ENCODE measurements at places on chromosomes 4 and X. TPM values are rescaled to one million over a fixed set of nuclear protein-coding genes. Genes with fewer than 3 reads are reported as not detected.

- DNase-seq, result no peak
These were observed 38.5 kb upstream of the BMP15 start for GRCh38 chrX:50871922-50872453.

The EFHC2 gene
- total RNA-seq, result 2.9 TPM

The UGT2B11 gene
- not detected for total RNA-seq

- DNase-seq, result no peak
These were observed 17.3 kb upstream of the C1GALT1C1 start for GRCh38 chrX:120647127-120647526.

The MBTPS2 gene
- 9.0 TPM for total RNA-seq

DNA sequence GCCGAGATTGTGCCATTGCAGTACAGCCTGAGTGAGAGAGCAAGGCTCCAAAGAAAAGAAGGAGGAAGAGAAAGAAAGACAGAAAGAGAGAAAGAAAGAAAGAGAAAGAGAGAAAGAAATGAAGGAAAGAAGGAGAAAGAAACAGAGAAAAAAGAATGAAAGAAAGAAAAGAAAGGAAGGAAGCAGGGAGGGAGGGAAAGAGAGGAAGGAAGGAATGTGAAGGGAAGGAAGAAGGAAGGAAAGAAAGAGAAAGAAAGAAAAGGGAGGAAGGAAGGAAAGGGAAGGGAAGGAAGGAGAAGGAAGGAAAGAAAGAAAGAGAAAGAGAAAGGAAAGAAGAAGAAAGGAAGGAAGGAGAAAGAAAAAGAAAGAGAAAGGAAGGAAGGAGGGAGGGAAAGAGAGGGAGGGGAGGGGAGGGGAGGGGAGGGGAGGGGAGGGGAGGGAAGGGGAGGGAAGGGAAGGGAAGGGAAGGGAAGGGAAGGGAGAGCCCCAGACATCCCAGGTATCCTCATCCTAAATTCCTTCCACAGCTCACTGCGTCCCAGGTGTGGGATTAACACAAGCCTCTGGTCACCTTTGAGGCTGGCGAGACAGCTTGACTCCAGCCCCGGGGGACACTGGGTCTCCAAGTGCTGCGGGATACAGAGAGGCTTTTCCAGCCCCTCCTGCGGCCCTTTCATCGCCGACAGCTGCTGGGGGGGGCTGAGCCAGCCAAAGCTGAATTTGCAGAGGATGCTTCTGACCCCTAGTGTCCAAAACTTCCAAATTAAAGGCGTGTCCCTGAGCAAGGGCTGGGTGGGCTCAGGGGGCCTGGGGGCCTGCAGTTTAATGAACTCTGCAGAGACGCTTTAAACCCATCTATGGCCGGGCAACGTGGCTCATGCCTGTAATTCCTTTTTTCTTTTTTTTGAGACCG lies 24.2 kb upstream of the CSF2RA start:
- DNase-seq, result peak; percentile 47

GRCh38 chr4:77203380-77204197 lies 46.6 kb downstream of the CCNG2 start:
- no peak for DNase-seq

The ZNF711 gene
- total RNA-seq, result 1.5 TPM

DNA sequence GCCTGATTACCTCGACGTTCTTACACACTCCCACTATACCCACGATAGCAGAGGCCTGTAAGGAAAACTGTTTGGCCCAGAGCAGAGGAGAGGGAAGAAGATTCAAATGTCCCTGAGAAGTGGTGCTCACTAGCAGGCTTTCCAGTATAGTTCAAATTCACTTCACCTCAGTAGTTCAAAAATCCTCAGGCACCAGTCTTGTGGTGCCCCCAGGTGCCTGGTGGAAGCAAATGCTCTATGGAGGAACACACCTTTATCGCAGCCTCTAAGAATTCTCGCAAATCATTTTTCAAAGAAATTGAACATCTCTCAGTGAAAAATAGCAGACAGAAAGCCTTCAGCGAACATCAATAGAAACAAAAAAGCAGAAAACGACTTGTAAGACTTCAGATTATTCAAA lies 12.2 kb upstream of the MTMR1 start:
- no peak for DNase-seq

DNA sequence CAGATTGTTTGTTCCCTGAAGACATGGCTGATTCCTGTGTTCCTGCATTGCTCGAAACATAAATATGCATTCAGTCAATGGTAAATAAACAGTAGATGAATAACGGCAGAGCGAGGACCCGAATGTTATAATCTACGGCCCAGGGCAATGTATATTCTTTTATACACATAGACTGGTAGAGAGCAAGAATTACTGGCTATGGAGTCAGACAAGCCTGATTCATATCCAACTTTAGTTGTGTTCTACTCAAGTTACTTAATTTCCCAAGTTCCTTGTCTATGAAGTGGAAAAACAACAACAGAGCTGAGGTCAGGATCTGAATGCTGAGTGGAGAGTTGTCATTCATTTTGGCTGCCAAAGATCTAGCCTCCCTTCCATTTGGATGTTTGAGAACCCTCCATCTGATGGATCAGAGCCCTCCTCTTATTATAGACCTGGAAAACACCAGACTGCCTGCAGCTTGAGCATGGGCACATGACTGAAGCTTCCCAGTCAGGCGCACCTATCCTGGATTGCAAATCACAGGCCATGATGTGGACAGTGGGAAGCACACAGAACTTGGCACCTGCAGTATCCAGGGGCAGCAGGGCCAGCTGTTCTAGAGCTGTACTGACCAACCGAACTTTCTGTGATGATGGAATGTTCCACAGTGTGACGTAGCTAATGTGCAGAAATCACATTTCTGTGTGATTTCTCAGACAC lies 80.1 kb downstream of the FAM184B start:
- no peak for DNase-seq

The NUDT10 gene
- 2.7 TPM for total RNA-seq

DNA sequence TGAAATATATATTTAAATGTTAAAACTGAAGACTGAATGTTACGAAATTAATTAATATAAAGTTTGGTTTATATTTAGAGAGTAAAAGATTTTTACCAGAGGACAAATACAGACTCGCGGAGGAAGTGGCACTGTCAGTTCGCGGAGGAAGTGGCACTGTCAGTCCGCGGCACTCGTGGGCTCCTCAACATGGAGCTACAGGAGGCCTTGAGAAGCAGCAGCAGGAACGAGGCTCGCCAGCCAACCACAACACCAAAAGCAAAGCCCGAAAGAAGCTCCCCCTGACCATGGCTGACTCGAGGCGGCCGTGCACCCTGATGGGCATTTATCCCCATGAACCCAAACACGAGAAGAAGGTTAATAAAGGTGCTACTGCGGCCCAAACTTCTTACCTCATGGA lies 125.3 kb upstream of the PABPC4L start:
- no peak for DNase-seq

DNA sequence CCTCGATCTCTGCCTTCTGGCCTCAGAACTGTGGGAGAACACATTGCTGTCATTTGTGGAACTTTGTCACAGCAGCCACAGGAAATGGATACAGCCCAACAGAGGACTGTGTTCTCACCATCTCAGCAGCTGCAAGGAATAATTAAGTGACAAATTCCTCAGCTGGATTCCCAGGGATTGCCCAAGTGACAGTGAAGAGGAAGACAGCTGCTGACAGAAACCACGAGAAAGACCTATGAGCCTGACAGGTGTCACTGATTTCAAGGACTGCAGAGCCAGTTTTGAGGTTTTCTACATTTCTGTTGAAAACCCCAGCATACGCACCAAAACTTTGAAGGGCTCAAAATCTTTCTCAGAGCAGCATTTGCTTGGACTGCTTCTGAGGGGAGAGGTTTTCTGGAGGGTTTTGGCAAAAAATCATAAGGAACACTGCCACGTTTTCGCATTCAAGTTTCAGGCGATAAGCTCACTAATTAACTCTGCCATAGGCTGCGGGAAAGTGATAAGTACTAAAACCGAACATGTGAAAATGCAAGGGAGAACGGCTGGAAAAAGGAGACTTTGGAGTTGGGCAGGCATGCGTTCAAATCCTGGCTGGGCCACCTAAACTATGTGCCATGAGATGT lies 88.8 kb downstream of the DRD5 start:
- no peak for DNase-seq

Measured in osteoblast (primary cell).